ENCODE measurements at places on chromosomes 16 and 17.

DNA sequence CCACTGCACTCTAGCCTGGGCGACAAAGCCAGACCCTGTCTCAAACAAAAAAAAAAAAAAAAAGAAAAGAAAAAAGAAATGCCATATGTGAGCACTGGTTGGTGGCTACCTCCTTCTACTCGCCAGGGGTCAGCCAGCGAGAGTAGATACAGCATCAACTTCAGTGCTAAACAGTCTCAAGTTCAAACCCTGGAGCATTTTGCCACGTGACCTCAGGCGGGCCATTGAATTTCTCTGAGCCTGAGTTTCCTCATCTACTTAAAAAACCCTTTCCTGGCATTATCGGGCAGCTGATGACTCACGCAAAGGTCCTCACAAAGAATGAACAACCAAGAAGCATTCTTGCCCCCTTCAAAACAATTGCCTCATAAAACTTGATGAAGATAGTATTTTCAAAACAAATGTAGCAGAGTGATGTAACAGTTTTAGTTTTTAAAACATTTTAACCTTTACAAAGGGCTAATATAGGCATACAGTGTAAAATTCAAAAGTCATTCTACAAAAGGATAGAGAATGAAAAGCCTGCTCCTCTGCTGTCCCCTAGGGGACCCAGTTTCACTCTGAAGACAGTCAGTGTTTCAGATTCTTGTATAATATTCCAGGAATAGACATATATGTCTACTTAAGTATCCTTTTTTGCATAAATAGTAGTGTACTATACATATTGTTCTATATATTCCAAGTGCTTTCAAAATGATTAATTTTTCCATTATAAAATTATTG lies 28.4 kb downstream of the DNAH2 start:
- no peak for DNase-seq

DNA sequence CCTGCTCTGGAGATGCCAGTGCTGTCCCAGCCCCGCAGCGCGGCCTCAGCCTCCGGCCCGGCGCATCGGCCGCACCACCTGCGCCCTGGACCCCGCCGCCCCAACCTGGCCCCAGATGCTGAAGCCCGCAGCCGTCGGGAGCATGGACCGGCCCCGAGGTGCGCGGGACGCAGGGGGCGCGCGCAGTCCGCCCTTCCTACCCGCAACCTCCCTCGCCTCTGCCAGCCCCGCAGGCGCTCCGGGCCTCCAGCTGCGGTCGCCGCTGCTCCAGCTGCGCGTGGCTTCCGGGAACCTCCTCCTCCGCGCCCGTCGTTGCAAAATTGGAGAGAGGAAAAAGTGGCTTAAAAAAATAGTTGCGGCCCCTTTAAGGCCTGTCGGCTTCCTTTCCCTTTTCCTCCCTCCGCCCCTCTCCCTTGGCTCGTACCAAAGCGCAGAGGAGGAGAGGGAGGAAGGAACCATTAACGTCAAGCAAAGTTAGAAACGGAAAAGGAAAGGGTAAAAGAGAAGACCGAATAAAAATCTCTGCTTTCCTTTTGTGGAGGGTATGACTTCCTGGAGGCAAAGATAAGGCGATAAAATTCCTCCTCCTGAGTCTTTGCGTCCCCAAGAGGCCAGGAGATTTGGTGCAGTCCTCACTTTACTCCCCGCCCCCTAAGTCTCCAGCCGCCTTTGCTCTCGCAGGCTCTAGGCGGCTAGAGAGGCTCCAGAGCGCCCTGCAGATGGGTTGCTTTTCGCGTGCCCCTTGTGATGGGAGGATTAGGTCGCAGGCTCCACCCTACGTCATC lies at the start of gene CDIPT:
Gene CDIPT (minus strand): TSS at position 343 of the 785 bp plus-strand sequence. CDS start 369 bp downstream, outside the sequence.
- DNase-seq = peak; percentile 91

DNA sequence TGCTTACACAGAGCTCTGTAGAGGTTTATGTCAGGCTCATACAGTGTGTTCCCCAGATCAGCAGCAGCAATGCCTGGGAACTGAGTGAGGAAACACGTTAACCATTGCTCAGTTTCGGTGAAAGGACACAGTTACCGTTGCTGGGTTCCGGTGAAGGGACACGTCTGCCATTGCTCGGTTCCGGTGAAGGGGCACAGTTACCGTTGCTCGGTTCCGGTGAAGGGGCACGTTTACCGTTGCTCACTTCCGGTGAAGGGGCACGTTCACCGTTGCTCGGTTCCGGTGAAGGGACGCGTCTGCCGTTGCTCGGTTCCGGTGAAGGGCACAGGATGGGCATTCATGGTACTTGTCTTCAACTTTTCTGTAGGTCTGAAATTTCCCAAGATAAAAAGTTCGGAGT lies 81.7 kb downstream of the MRM3 start:
- DNase-seq = no peak

DNA sequence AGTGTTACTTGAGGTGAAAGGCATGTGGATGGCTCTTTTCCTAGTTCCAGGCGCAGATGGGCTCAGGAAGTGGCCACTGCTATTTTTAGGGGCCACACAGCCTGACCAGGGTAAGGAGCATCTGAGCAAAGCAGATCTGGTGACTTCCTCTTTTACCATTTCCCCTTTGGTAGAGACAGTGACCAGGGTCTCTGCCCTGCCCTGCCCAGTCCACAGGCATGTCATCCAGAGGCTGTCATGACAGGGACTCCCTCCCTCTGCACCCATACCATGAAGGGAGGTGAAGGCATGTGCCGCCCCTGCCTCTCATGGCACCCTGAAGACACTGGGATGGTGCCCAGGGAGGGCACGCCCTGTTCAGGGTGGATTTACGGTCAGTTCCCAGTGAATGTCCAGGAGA lies 2.2 kb downstream of the PLA2G15 start:
- no peak for DNase-seq

DNA sequence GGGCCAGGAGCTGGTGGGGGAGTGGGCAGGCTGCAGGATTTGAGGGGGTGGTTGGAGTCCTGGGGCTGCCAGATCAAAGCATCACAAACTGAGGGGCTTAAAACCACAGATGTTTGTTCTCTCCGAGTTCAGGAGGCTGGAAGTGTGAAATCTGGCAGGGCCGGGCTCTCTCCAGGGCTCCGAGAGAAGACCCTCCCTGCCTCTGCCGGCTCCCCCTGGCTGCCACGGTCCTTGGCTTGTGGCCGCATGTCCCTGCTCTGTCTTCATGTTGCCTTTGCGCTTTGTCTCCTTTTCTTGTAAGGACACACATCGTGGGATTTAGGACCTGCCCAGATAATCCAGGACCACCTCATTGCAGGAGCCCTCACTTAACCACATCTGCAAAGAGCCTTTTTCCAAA lies 139.8 kb upstream of the GSE1 start:
- no peak for DNase-seq

GRCh38 chr16:54342966-54343365 lies 56.4 kb upstream of the IRX3 start:
- no peak for DNase-seq

- no peak for DNase-seq
Observed at GRCh38 chr17:17804007-17804406, 32.8 kb downstream of the SREBF1 start.

DNA sequence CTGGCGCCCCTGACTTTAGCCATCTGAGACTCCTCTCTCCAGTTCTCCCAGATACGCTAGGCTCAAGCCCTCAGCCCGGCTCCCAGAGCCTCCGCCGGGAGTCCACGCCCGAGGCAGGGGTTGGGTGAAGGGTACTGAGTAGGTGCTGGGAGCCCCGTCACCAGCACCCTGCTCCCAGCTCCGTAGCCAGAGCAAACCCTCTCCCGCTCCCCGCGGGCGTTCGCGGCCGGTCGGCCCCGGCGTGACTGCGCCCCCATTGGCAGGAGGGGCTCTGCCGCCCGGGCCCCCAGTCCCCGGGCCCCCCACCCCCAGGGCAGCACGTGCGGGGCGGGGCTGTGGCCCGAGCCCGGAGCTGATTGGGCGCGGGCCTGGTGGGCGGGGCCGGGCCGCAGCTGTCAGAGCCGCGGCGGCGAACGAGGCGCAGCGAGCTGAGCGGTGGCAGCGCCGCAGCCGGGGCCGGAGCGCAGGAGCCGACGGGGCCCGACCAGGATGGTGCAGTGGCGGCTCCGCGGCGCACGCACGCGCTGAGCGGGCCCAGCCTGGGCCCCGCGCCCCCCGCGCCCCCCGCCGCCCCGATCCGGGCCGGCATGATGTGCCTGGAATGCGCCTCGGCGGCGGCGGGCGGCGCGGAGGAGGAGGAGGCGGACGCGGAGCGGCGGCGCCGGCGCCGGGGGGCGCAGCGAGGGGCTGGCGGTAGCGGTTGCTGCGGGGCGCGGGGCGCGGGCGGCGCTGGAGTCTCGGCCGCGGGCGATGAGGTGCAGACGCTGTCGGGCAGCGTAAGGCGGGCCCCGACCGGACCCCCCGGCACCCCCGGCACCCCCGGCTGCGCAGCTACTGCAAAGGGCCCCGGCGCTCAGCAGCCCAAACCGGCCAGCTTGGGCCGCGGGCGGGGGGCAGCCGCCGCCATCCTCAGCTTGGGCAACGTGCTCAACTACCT lies at the start of gene SPNS2:
Gene SPNS2 (plus strand): TSS at position 421 of the 937 bp plus-strand sequence. CDS start 167 bp downstream, at position 588.
- no peak for DNase-seq

DNA sequence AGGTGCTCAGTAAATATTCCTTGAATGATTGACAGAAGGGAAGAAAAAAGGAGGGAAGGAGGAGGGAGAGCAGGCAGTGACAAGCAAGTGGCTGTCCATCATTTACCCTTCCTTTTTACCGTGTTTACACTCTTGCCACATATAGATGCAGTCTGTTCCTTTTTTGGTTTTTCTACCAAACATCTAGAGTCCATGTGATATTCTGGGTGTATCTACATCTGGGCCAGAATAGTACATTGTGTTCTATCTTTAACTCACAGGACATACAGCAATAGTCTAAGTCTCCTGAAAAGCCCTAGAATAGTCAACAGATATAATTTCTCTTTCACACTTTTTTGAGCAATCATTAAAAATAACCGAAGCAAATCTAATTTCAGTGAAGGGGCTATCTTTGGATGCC lies 33.5 kb downstream of the KCNJ2 start:
- DNase-seq = no peak

GRCh38 chr16:65415460-65415859 lies 293.6 kb upstream of the CDH11 start:
- no peak for DNase-seq

GRCh38 chr17:1034652-1035210 lies 37.8 kb downstream of the TIMM22 start:
- DNase-seq = no peak

GRCh38 chr16:48433850-48434530 lies 48.8 kb upstream of the SIAH1 start:
- no peak for DNase-seq

- no peak for DNase-seq
Observed at GRCh38 chr17:58960068-58960467, 146.6 kb downstream of the TRIM37 start.

GRCh38 chr17:45093444-45094110 lies 32.5 kb downstream of the NMT1 start:
- DNase-seq = no peak

- no peak for DNase-seq
Observed at GRCh38 chr17:28346199-28346580, 10.6 kb downstream of the TNFAIP1 start.

GRCh38 chr16:71894229-71894920 lies 956 bp upstream of the IST1 start:
- peak; percentile 8 for DNase-seq

DNA sequence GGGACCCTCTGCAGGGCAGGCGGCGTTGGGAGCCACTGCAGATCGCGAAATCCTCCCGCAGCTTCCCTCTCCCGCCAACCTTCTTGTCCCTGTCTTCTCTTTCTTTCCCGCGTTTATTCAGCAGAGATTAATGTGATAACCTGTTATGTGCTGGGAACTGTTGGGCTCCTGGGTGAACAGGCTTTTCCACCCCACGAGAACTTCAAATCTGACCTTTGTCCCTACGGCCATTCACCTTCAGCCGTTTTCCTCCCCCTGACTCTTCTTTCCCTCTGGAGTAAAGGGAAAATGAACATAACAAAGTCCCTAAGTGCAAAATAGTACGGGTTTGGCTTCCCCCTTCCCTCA lies 15.2 kb upstream of the KPNA2 start:
- DNase-seq = no peak

DNA sequence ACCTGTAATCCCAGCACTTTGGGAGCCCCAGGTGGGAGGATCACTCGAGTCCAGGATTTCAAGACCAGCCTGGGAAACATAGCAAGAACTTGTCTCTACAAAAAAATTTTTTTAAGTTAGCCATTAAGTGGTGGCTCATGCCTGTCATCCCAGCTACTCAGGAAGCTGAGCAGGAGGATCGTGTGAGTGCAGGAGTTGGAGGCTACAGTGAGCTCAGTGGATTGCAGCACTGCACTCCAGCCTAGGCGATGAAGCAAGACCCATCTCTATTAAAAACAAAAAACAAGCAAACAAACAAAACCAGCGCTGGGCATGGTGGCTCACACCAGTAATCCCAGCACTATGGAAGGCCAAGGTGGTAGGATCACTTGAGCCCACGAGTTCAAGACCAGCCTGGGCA lies 38.0 kb downstream of the HEATR3 start:
- no peak for DNase-seq

- no peak for DNase-seq
Observed at GRCh38 chr16:74825941-74826340, 51.3 kb upstream of the FA2H start.

GRCh38 chr16:88883946-88884345 lies 17.5 kb upstream of the PABPN1L start:
- no peak for DNase-seq

DNA sequence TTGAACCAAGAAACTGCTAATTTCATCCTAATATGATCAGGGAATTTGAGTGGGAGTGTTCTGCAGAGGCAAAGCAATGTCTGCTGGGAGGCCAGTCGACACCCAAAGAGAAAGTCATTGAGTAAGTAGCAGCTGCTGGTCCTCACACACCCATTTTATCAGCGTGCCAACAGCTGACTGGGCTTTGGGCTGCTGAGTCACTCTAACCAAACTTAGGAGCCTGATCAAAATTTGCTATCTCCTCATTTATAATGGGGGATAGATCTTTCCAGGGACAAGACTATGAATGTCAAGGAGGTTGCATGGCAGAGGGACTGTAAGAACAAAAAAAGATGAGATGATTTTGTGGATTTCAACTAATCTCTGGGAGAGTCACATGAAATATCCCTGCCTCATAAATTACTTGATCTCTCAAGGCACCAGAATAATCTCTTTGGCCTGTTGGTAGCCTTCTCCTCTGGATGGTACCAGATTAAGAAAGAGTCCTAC lies 32.9 kb downstream of the CPSF4L start:
- no peak for DNase-seq

- no peak for DNase-seq
Observed at GRCh38 chr16:27618606-27619327, 68.8 kb downstream of the KATNIP start.

Measured in stimulated activated CD4-positive, alpha-beta T cell treated with anti-CD3 and anti-CD28 coated beads, Interleukin-15, amount 100 ng/mL, for 48 hours (primary cell).